ENCODE measurements at places on chromosomes 1 and 21. TPM values are rescaled to one million over a fixed set of nuclear protein-coding genes. Genes with fewer than 3 reads are reported as not detected.

BRINP3 gene
- total RNA-seq: not detected

DISP3 gene
- total RNA-seq: 0.31 TPM

FYB2 gene
- not detected for total RNA-seq

PPM1J gene
- 1.2 TPM for total RNA-seq

BLACAT1 gene
- total RNA-seq: not detected

CYP4A11 gene
- not detected for total RNA-seq

FAM131C gene
- total RNA-seq: 18.6 TPM

RPS27 gene
- total RNA-seq: 4,580 TPM

ATPAF1 gene
- 33.1 TPM for total RNA-seq

HPCA gene
- 0.35 TPM for total RNA-seq

CYP2J2 gene
- total RNA-seq: 0.07 TPM

BMP8B gene
- total RNA-seq: 4.3 TPM

DNAJC28 gene
- 0.34 TPM for total RNA-seq

SYT14 gene
- total RNA-seq: 0.02 TPM

SMPDL3B gene
- 1.1 TPM for total RNA-seq

GPATCH2 gene
- total RNA-seq: 9.1 TPM

CFAP45 gene
- total RNA-seq: 0.61 TPM

AADACL4 gene
- total RNA-seq: not detected

STYXL2 gene
- total RNA-seq: not detected

SMCP gene
- total RNA-seq: not detected

TSEN15 gene
- total RNA-seq: 31.2 TPM

PLA2G2A gene
- total RNA-seq: not detected

LEMD1 gene
- not detected for total RNA-seq

LGR6 gene
- 0.45 TPM for total RNA-seq

GSTM5 gene
- total RNA-seq: not detected

USP16 gene
- 22.3 TPM for total RNA-seq

DNAJC16 gene
- total RNA-seq: 5.7 TPM

PRAMEF20 gene
- not detected for total RNA-seq

MROH9 gene
- total RNA-seq: not detected

MAP3K6 gene
- 10.2 TPM for total RNA-seq

CRNN gene
- not detected for total RNA-seq

NMNAT2 gene
- 0.42 TPM for total RNA-seq

NUP210L gene
- total RNA-seq: not detected
